ENCODE measurements at places on chromosomes 11 and 22.
A peak's percentile ranks its signal among the peaks of the same experiment; 100 is the strongest.

- no peak for DNase-seq
Measured at GRCh38 chr22:35526333-35526979, 14.2 kb upstream of the RASD2 start.

DNA sequence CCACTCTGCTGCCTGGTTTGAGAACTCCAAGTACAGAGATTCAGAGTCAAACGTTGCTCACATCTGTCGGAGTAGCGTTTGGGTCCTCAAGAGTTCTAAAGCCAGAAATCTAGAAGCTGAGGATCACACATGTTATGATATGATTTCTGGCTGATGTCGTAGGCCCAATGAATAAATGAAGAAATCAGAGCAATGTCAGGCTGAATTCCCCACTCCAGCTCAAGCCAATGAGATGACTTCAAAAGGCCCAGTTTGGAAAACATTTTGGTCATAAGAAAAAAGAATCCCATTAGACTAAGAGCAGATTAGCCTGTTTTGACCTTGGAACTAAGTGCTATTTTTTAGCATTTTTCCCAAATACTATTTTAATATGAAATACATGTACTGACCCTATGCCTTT is 106.7 kb downstream of the ETS1 start:
- no peak for DNase-seq

DNA sequence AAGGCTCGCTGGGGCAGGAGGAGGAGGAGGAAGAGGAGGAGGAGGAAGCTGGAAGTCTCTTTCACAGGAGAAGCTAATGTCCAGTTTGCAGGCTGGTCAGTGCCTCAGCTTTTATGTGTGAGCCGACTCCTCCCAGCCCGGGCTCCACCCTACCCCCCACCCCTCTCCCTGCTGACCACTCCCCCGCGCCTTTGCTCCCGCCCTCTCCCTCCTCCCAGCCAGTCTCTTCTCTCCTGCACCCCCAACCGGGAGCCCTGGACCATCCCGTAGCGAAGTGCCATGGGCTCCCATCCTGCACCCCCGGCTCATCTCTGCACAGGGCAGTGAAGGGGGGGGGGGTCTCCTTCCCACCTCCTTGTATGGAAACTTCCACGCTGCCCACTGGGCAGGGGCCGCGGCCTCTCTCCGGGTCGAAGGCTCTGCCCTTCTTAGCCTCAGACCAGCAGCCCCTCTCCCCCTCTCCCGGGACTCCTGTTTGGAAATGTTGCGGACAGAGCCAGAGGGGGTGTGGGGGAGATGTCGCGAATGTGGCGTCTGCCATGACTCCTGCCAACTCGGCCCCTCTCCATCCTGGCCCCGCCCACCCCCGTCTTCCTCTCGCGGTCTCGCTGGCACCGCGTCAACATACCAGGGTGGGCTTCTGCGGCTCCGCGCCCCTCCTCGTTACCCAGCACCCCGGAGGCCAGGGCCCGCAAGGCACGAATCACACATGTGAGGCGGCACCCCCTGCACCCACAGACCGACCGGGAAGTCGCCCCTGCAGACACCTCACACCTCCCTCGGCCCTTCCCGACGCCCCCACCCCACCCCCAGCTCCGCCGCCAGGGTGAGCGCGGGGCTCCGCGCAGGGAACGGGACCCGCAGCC is 1.8 kb downstream of the IGF2 start:
- peak; percentile 38 for DNase-seq

- DNase-seq: no peak
Measured at GRCh38 chr11:58070585-58070984, 39.8 kb downstream of the OR6Q1 start.

- DNase-seq: peak; percentile 26
Measured at GRCh38 chr11:58513747-58514367, 6.0 kb upstream of the OR5B21 start.

Measured in large intestine (tissue), 12 donors.